ENCODE measurements at places on chromosomes 7 and 10.
A peak's percentile ranks its signal among the peaks of the same experiment; 100 is the strongest.

DNA sequence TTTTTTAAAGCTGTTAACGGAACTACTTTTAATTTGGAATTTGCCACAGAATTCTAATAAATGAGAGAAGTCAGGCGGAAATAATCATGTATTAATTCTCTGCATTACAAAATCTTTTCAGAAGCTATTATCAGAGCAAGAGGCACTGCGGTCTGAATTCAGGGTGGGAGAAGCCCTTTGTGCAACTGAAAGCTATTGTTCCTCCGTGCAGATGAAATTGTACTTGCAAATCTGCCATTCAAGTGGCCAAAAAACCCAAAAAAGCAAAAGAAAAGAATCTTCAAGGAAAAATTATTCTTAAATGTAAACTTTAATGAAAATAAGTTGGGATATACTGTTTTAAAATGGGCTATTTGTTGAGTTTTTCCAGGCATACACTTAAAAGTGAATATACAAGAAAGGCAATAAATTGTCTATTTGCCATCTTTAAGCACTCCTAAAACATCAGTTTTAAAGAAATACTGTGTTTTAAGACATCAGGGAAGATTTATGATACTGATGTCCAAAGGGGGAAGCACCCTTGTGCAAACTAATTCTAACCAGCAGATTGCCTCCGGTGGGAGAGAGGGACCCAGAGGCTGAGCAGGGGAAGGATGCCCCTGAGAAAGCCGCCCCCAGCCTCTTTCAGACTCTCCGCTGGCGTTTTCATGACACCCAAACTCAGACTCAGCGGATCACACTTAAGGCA lies 351.2 kb downstream of the DNAJB6 start:
- no peak for DNase-seq

DNA sequence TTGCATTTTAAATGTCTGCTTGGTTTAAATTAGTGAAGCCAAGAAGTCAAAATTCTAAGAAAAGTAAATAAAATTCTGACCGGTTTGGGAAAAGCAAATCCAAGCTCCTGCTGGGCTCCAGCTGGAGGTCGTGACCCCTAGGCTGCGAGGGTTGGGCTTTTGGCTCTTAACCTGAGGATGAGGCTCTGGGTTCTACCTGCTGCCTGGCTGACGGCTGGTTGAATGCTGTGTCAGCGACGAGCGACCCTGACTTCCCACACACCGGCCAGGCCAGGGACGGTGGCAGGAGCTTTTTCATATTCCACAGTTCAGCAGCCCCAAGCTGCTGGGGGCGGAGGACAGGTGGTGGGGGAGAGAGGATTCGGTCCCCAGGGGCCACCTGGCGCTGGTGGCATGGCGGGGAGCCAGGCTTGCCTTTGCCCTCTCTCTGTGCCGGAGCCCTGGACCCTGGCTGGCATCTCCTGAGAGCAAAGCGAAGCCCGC lies 843 bp upstream of the PLPP4 start:
- DNase-seq, result no peak

- no peak for DNase-seq
Measured at GRCh38 chr7:7766671-7767070, 48.3 kb upstream of the RPA3 start.

DNA sequence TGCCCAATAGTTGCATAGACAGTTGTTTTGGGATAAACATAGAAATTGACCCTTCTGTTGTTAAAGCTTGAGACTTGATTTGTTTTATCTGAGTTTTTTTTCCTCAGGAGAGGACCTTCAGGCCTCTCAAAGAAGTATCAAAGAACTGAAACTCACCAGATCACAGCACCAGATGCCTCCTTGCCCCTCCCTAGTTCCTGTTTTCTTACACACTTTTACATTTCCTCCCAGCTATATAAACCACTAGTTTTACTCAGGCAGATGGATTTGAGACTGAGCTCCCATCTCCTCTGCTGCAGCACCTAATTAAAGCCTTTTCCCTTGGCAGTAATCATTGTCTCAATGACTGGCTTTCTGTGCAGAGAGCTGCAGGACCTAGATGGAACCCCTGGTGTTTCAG lies 150.6 kb upstream of the NRG3 start:
- no peak for DNase-seq

DNA sequence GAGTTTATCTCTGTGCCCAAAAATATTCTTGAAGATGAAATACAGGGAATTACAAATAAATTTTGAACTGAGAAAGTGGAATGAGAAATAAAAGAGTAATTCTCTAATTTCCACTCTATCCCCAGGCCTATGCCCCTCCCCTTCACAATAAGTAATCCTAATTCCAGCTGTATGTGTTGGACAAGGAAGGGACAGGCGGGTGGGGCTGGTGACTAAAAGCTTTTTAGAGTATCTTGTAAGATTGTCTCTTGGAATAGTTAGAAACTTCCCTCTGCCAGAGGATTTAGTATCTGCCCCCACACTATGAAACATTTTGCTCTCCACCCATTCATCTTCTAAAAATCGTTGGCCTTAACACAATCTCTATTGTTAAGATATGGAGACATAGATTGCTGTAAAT lies 199.2 kb downstream of the MBL2 start:
- no peak for DNase-seq

DNA sequence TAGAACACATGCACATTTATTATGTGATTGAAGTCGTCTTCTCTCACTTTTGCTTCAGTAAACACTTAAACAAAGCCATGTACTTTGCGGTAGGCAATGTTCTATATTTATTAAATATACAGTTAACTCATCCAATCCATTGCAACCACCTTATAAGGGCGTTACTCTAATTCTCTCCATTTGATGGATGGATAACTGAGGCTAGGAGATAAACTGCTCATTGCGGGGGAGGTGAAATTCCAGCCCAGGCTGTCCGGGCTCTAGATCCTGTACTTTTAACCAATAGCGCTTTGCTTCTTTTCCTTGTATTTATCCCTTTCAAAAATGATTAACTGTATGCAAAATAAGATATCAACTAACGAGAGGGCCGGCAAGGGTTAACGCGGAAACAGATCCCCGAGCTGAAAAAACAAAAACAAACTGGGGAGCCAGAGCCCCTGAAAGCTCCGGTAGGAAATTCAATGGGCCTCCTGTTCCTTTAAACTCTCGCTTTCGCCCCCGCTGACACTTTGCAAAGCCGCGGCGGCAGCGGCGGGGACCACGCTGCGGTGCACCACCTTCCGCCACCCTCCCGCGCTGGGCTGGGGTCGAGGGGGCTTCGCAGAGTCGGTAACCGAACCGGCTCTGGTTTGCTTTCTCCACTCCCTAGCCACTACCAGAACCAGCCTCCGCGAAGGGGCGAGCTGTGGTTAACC lies 1.0 kb upstream of the PLXDC2 start:
- peak; percentile 28 for DNase-seq
